CD4-positive, alpha-beta T cell treated with Interleukin-2 at 100 ng/mL for 4 hours (primary cell): ENCODE measurements at places on chromosomes 4 and X.

- DNase-seq: no peak
These were observed 302.7 kb downstream of the KCTD8 start for GRCh38 chr4:44145868-44146267.

DNA sequence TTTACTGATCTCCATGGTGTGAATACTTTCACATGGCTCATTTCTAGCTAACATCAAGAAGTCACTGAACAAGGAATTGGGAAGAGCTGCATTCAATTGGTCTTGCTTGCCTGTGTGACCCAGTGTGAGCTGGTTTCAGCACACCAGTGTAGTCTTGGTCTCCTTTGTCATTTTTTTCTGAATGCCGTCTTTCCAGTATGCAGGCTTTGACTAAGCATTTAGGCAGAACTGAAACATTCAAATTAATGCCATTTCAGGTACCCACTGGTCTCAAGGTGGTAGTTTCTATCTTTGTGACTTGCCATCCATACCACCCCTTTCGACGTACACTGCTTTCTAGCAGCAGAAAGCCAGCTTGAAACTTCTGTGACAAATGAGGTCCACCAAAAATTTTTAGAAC lies 550.5 kb upstream of the BOD1L1 start:
- DNase-seq: no peak

- DNase-seq: no peak
These were observed 76.0 kb downstream of the NR3C2 start for GRCh38 chr4:148366251-148366650.

- no peak for DNase-seq
These were observed 436.8 kb upstream of the FAT1 start for GRCh38 chr4:187160486-187160885.

- peak; percentile 72 for DNase-seq
These were observed 17.8 kb upstream of the PAGE2B start for GRCh38 chrX:55056820-55057674.

- DNase-seq: no peak
These were observed 418.8 kb upstream of the ZFP42 start for GRCh38 chr4:187576751-187577150.

DNA sequence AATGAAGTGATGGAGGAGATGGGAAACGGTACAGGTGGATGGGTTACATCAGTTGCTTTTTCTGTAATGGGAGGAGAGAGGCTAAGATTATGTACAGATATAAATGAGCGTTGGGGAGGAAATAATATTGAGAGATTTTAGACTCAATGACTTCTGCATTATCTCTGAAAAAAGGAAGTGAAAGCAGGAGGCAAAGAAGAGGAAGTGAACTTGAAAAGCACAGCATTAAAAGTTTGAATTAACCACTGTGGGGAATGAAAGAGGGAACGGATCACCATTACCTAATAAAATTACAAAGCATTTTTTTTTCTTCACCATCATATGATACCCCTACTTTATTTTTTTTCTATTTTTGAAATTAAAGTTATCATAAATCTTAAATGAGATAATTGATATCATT lies 1025.5 kb downstream of the RPA4 start:
- no peak for DNase-seq
